Caco-2 (cell line): ENCODE measurements at places on chromosomes 6 and 20. TPM values are rescaled to one million over a fixed set of nuclear protein-coding genes. Genes with fewer than 3 reads are reported as not detected.

- H3K27me3 ChIP-seq = no peaks in the 10 kb centered on the region
- no peak for DNase-seq
- no peak overlapping the region for H3K4me3 ChIP-seq
- H3K4me1 ChIP-seq = no peaks in the 10 kb centered on the region
Observed at GRCh38 chr6:148590883-148591282, 155.9 kb upstream of the UST start.

DNA sequence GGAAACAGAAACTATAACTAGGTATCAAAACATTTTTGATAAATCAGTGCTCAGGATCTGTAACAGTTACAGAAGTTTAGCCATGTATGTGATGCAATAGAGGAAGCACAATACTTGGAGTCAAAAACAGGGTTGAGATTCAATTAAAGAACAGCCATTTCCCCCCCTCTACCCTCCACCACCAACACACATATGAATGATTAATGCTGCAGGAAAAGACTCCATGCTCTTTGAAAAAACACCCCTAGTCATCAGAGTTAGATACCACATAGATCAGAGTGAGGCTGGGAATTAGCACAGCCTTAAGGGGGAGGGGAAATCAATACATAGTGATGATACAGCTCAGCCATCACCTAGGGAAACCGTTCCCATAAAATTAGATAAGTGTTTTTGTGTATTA is 108.9 kb upstream of the EMILIN3 start:
- no peaks in the 10 kb centered on the region for H3K4me1 ChIP-seq
- no peak for DNase-seq
- no peaks in the 10 kb centered on the region for H3K27me3 ChIP-seq
- H3K4me3 ChIP-seq = no peak overlapping the region

The GGT7 gene
- total RNA-seq = 42.0 and 46.2 TPM in 2 replicates

DNA sequence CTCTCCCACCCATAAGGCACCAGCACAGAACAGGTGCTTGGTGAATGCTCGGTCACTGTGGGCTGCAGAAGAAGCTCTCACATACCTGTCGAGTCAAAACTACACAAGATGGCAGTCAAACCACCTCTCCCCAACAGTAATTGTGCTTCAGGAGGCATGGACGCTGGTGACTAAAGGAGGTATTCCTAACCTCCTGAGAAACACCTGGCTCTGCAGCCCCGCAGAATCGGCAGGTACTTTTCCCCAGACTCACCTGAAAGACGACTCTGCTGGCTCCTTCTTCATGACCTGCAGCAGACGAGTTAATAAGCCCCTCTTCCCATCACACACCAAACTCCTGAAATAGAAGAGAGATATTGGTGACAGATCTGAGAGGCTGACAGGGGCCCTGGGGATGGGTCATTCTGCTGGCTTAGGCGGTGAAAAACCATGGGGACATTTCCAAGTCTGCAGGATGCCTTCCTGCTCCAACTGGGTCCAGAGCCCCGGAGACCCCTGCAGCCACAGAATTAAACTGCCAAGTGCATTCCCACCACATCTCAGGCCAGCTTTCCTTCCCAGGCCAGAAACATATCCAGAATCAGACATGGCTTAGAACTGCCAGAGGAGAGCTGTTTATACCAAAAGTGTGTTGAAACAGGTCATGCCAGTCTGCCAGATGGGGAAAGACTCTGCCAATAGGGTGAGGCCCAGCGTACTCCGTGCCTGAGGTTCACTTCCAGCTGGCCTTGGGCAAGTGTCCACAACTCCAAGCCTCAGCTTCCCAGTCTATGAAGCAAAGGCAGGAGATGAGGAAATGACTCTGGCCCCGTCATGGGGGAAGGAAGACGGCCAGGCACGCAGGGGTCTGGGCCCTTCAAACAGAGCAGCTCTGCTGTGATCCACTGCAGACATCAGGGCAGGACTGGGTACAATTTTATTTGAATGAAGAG is 53.0 kb downstream of the MYH7B start:
- no peak overlapping the region for H3K27ac ChIP-seq
- no peak overlapping the region for H3K4me3 ChIP-seq
- H3K27me3 ChIP-seq = no peaks in the 10 kb centered on the region
- H3K4me1 ChIP-seq = no peaks in the 10 kb centered on the region
- no peak for DNase-seq

DNA sequence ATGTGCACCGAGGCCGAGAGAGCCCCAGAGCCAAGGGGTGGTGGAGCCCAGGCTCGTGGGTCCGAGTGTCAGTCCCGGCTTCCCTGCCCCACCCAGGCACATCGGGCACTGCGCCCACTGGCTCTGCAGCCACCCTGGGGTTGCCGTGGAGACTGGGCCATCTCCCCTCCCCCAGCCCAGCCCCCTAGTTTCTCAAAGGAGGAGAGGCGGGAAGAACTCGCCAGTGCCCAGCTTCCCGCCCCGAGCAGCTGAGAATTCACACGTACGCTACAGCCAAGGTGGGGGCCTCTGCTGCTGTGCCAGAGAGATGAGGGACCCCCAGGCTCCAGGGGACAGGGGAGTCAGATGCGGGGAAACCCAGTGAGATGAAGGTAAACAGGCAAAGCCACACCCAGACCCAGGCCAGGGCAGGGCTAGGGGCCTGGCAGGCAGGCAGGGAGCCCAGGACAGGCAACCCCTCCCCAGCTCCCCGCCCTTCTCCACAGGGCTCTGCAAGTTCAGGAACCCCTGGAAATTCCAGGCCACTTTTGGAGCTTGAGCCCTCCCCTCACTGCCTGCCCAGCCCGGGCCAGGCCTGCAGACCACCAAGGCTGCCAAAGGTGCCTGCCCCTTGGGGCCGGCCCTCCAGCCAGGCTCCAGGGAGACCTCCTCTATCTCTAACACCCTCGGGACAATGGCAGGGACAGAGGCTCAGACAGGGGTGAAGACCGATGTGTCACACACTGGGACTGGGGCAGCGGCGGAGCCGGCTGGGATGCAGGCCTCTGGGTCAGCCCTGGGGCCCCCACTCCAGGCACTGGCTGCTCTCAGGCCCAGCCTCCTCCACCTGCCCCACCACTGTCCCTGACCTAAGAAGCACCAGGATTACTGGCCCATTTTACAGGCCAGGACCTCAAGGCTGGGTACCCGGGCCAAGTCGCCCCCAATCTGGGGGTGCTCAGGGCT is 6.0 kb downstream of the LAMA5 start:
- peaks cover 90% of the 10 kb centered on the region for H3K4me1 ChIP-seq
- H3K27me3 ChIP-seq = no peaks in the 10 kb centered on the region
- H3K27ac ChIP-seq = peak overlapping the region; percentile 94
